Right forelimb (tissue), 1 donor: ENCODE measurements at places on chromosomes 7 and 10.
A peak's percentile ranks its signal among the peaks of the same experiment; 100 is the strongest.

DNA sequence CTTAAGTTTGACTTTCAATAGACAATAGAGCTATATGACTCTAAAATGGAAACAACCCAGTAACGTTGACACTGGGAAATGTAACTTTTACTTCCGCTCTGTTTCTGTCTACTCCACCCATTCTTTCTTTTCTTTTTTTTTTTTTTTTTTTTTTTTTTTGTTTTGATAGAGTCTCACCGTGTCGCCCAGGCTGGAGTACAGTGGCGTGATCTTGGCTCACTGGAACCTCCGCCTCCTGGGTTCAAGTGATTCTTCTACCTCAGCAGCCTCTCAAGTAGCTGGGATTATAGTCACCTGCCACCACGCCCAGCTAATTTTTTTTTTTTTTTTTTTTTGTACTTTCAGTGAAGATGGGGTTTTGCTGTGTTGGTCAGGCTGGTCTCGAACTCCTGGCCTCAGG is 13.9 kb downstream of the PRSS2 start:
- DNase-seq = no peak

DNA sequence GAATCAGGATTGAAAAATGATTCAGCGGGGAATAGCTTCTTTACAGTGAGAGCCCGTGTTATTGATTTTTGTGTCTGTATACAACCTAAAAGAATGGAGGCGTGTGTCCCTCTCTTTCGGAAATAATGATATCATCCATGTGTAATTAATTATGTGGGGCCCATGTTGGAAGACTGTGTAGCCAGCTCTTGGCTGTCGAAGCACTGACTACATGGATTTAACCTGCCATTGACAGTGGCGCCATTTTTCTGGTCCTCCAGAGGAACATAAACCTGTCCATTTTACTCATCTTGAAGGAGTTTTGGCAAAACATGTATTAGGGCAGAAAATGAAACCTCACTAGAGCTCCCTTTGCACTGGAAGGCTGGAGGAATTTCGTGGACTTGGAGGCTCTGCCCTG is 119.6 kb downstream of the ITIH5 start:
- no peak for DNase-seq

DNA sequence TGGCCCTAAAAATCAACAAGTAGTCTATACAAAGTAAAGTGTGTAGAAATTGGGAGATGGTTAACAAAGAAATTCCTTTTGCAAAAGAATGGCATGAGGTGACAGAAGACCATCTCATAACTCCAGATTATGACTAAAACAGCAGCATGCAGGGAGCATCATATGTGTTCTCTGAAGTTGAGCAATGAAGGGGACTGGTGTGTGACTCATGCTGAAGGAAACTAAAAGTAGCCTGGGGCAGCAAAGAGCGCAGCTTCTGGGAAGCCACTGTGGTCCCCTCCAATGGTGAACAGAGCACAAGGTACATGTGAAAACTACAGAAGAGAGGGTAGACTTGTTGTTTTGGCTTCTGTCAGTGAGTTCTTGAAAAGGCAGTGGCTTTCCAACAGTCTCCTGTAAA is 133.4 kb downstream of the MACC1 start:
- DNase-seq = no peak

DNA sequence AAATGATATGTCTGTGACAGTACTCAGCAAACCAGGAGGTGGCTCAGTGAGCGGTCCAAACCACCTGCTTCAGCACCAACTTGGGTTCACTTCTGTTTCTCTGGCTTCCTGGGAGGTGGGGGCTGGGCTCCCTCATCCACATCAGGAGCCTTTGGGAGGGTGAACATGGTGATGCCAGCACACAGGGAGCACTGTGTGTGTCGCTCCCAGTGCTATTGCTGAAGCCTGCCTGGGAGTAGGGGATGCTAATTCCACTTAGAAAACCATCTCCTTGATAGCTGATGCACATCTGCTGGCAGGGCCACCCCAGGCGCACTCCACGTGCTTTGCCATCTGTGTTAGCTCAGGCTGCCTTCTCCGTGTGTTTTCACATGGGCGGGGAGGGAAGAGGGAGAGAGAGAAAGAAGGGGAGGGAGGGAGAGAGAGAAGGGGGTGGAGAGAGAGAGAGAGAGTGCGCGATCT is 58.0 kb downstream of the RAMP3 start:
- no peak for DNase-seq

DNA sequence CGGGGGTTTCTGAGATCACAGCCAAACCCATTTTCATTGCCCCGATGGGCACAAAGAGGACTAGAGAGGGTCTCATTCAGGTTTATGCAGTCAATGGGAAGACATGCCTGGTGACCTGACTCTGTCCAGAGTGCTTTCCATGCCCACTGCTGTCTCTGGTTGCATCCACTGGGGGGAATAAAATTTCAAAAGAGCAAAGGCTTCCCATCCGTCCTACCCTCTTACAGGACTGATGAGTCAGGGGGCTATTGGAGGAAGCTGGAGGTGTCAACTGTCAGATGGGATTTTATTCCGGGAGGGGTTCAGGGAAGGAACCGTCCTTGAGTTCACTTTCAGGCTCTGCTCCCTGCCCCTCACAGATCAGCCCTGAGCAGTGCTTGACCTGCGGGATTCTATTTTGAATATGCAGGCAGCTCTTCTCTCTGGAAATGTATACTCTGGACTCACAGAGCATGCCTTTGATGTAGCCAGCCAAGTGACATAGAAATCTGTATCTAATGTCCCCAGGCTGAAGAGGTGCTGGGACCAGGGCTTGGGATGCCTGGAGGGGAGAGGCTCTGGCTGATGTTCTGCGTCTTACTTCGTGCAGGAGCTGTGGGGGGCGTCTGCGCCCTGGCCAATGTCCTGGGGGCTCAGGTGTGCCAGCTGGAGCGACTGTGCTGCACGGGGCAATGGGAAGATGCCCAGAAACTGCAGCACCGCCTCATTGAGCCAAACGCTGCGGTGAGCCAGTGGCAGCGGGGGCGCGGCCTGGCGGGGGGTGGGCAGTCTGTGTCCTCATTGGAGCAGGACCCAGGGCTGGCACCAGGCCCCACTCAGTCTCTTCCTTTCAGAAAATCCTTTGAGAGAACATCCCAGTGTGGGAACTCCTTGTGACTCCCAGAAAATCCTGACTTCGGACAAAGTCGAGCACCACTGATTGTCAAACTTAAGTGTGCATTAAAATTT is 12.0 kb downstream of the C10orf62 start:
- DNase-seq = no peak

DNA sequence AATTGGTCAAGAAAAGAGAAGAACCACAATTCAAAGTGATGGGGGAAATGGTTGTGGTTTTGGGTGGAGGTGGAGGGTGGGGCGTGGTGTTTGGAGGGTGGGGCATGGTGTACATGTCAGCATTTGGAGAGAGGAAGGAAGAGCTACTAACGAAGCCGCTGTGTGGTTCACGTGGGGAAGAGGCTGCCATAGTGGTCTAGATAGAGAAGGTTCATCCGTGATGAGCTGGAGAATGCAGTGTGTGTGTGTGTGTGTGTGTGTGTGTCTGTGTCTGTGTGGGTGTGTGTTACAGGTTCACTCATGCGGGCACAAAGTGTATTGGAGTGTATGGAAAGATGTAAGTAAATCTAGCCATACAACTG is 6.1 kb upstream of the VCL start:
- DNase-seq = no peak

DNA sequence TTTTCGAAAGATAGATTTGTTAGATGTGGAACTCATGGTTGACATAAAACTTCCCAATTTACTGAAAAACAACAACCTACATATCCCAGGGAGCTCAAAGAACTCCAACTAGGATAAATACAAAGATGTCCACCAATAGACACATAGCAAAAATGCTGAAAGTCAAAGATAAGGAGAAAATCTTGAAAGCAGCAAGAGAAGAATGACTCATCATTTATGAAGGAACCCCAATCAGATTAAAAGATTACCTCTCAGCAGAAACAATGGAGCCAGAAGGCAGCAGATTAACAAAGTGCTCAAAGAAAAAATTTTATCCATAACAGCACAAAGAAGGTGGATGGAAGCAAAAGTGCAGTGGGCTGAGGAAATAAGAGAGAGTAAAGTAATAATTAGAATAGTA is 908.6 kb downstream of the SORCS3 start:
- DNase-seq = no peak

DNA sequence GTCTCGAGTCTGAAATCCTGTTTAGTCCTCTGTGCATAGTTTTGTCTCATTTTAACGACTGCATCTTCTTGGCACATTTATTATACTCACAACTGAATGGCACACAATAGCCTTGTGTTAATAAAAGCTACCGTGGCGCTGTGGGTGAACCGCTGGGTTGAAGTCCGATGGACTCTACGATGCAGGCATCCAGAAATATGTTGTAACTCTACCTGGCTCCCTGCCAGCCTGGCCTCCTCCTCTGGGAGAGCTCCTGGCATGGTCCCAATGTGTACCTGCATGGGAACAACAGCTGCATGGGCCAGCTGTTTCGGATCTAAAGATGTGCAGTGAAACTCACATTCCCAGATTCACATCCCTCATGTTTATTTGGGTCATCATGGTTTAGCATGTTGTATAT is 3.7 kb upstream of the DPYSL4 start:
- no peak for DNase-seq

DNA sequence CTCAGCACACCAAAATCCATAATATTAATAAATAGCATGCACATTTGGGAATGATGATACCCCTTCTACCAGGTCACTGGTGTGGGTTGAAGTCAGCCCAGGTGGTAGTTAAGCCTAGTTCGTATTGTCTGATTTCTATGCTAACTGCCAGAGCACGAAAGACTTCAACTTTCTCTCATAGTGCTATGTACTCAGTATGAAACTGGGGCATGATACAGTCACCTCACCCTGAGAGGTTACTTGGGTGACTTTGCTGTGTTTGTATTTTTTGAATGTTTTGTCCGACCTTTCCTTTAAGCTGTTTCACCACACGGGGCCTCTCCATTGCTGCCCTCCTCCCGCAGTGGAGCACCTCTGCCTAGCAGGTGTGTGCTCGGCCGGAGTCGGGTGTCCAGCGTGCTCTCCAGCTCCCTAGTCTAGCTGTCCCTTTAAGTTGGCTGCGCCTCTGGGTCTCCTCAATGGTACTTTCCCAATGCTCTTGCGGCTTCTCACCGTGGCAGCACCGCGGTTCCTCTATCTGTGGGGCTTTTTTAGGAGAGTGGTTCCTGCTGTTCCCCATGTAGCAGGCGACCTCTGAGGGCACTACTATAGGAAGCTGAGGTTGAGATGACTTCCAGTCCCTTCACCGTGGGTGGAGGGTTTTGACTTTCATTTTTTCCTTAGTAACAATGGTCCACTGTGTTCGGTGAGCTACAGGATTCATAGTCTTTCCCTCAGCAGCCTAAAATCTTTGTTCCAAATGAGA is 524.0 kb upstream of the PFKP start:
- no peak for DNase-seq

- no peak for DNase-seq
Observed at GRCh38 chr10:4267086-4267773, 482.2 kb upstream of the KLF6 start.

DNA sequence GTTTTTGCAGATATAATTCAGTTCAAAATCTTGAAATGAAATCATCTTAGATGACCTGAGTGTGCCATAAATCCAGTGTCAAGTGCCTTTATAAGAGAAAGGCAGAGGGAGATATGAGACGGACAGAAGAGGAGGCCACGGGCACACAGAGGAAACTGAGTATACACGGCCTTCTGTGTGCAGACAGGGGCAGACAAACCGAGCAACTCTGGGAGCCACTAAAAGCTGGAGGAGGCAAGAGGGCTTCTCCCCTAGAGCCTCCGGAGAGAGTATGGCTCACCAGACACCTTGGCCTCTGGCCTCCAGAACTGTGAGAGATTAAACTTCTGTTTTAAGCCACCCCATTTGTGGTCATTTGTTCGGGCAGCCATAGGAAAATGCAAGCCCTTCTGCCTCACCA is 12.6 kb downstream of the TSPAN15 start:
- no peak for DNase-seq

- no peak for DNase-seq
Observed at GRCh38 chr10:69738071-69738470, 63.6 kb upstream of the COL13A1 start.

DNA sequence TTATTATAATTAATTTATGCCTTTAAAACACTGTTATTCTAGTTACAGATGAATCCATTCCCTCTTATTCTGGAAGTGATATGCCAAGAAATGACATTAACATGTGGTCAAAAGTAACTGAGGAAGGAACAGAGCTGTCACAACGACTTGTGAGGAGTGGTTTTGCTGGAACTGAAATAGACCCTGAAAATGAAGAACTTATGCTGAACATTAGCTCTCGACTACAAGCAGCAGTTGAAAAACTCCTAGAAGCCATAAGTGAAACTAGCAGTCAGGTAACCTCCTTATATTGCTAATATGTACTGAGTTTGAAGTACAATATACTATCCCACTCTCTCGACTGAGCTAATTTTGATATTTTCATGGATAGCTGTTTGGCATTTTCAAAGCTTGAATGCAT is 81.6 kb downstream of the CYP51A1 start:
- no peak for DNase-seq

DNA sequence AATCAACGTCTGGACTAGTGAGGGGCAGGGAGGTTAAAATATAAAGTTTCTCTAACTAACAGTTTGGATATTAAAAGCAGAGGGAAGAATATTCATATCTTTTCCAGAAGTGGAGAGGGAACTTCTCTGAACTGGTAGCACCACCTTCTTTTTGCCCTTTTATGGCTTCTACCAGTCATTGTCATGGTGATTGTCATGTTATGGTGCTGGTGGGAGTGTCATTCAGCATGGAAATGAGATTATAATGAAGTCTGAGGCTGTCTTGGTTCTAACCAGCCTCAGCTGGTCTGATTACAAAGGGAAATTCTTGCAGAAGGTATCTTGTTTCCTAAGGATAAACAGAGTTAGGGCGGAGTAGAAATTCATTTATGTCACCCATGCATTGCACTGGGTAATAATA is 523.8 kb downstream of the ZWINT start:
- no peak for DNase-seq

- peak; percentile 43 for DNase-seq
Observed at GRCh38 chr10:98295401-98295811, 27.4 kb upstream of the LOXL4 start.

DNA sequence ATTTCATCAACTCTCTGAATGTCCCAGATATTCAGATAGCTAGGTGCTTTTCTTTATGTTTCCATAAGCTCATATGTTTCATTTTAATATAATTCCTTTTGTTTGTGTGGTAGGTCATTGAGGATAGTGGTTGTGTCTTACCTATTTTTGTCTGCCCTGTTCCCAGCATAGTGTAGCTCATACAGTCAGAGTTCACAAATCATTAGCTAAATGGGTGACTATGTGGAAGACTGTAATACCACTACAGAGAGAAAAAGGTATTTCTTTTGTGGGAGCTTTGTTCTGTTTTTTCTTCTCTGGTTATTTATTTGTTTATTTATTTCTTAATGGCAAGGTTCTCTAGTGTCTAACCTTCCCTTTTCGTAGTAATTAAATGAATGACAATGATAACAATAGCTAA is 39.8 kb downstream of the EXOC4 start:
- no peak for DNase-seq

- DNase-seq = no peak
Observed at GRCh38 chr7:118305671-118306070, 81.2 kb downstream of the ANKRD7 start.
